ENCODE measurements at places on chromosomes 7 and 10.

DNA sequence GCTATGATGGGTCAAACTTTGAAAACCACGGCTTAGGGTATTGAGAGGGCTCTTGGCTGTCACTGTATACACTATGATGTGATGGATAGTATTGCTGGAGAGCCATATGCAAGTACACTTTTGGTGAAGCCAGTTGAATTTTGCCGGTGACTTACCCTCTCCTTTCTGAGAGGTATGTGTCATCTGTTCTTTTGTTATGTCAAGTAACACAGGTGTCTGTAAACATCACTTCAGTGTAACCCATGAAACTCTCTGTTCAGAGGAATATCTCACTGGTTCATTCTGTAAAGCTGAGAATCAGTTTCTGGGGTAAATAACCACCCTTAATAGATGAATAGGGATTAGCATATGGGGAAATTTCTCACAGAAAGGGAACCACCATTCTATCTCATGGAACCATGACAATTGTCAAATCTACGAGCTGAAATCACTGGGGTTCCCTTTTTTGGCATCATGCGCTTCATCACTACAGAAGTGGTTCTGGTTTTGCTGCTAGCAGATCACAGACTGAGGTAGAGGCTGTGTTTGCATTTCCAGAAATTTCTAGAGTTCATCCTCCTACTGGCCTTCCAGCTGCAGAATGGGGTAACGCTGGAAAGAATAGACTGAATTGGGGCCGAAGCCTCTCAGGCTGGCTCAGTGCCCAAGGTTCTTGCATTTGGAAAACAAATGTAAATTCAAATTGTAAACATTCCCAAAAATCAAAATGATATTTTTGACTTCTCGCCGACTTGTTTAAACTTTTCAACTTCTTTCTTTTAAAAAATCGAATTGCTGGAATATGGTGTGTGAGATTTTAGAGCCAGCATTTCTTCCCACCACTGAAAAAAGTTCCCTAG lies 83.3 kb upstream of the CREB5 start:
- DNase-seq = no peak

- no peak for DNase-seq
Measured at GRCh38 chr10:80462981-80463741, 9.1 kb downstream of the TSPAN14 start.

GRCh38 chr10:11170993-11171851 lies 153.6 kb downstream of the CELF2 start:
- no peak for DNase-seq

GRCh38 chr7:39911167-39911566 lies 38.9 kb upstream of the CDK13 start:
- no peak for DNase-seq

DNA sequence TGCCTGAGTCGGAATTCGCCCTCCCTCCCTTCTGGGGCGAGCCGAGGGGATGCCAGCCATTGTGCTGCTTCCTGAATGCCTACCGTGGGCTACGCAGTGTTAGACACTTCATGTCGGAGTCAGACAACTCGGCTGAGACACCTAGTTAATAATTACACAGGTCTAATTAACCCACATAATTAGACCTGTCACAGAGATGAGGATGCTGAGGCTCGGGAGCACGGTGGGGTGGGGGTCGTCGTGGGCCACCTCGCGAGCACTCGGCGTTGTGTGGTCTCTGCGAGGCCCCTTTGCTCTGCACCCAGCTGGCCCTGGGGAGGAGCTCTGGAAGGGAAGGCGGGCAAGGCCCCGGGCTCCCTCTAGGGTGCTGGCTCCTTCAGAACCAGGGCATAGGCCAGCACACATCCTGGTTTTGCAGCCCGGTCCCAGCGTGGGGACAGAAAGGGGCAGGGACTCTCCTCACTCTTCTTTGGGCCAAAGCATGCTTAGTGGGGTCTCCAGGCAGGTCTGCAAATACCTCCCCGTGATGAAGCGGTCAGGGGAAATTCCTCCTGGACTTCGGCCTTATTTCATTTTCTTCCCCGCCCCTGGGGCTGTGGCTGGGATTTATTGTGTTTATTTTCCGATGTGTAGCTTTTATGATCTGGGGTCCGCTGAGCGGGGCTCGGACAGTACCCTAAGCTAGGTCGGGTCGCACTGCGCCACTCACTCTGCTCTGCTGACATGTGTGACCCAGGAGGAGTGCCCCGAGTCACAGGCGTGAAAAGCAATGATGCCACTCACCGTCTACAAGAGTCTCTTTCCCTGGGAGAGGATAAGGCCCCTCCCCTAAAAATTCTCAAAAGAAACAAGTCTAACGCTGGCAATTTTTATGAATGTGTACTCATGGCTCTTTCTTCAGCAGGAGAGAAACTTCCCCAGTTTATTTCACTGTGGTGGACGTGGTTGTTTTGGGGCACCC lies 4.9 kb upstream of the FOXL3 start:
- DNase-seq = no peak

GRCh38 chr7:69871886-69872569 lies 273.8 kb downstream of the AUTS2 start:
- DNase-seq = no peak

- no peak for DNase-seq
Measured at GRCh38 chr7:13745530-13745929, 243.9 kb downstream of the ETV1 start.

- DNase-seq = no peak
Measured at GRCh38 chr7:163971-164881, 28.1 kb upstream of the FAM20C start.

- DNase-seq = no peak
Measured at GRCh38 chr10:48199580-48200377, 74.7 kb downstream of the FRMPD2 start.

- DNase-seq = no peak
Measured at GRCh38 chr7:105926131-105926530, 36.9 kb upstream of the CDHR3 start.

- DNase-seq = no peak
Measured at GRCh38 chr7:85341973-85342372, 155.1 kb upstream of the SEMA3D start.

GRCh38 chr7:41869596-41869995 lies 166.7 kb upstream of the INHBA start:
- DNase-seq = no peak
